Stomach (tissue), 19 donors: ENCODE measurements at places on chromosomes 11 and 22. TPM values are rescaled to one million over a fixed set of nuclear protein-coding genes. Genes with fewer than 3 reads are reported as not detected.

The CRYBA4 gene
- not detected for total RNA-seq

DNA sequence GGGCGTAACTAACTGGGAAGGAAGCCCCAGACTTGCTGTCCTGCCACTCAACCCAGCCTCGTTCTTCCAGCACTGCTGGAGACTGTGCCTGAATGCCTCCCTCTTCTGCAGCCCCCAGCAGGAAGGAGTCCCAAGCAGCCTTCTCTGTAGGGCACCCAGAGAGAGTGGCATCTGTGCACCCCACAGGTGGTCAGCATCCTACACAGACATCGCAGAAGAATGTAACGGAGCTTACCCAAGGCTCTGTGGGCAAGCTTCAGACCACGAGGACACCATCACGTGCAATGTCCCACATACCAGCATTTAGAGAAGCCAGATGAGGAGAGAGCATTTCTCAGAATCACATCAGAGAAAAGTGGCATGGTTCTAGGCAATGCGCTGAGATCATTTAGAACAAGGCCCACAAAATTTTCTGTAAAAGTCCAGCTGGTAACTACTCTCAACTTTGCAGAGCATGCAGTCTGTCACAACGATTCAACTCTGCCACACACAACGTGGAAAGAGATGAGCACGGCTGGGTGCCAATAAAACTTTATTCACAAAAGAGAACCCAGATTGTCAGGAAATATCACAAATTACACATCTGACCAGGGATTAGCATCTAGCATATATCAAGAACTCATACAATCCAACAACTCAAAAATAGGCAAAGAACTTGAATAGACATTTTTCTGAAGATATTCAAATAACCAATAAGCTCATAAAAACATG is 33.4 kb downstream of the SHANK2 start:
- no peaks in the 10 kb centered on the region for H3K27me3 ChIP-seq
- no peak overlapping the region for H3K27ac ChIP-seq
- no peak for DNase-seq
- H3K4me1 ChIP-seq, result peaks cover 9% of the 10 kb centered on the region
- peaks cover 14% of the 10 kb centered on the region for H3K36me3 ChIP-seq

GRCh38 chr11:126403022-126403581 is 47.6 kb downstream of the ST3GAL4 start:
- peaks cover 3% of the 10 kb centered on the region for H3K36me3 ChIP-seq
- H3K27ac ChIP-seq, result no peak overlapping the region
- H3K27me3 ChIP-seq, result no peaks in the 10 kb centered on the region
- DNase-seq, result peak; percentile 57
- no peak overlapping the region for H3K4me3 ChIP-seq

- no peak for DNase-seq
- H3K27me3 ChIP-seq, result no peaks in the 10 kb centered on the region
- H3K4me3 ChIP-seq, result peak overlapping the region; percentile 63
- H3K36me3 ChIP-seq, result peaks cover 5% of the 10 kb centered on the region
- H3K4me1 ChIP-seq, result peaks cover 72% of the 10 kb centered on the region
- no peak overlapping the region for H3K27ac ChIP-seq
These were observed 2.0 kb downstream of the DUSP8 start for GRCh38 chr11:1570001-1570453.

The TLCD5 gene
- total RNA-seq, result 8.6 TPM

DNA sequence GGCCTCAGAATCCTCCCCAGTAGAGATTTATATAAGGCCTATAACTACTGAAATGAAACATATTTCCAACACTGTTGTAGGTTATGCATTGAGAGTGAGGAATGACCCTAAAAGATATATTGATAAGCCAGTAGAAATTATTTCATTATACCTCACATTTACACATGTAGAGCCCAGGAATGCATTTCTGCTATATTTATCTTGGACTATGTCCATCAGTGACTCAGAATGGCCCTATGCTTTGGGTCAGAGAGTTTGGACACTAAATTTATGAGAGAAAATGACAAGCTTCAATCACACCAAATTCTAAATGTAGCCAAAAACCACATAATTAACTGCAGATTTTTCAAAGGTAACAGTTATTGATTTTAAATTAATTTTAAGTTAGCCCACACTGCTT is 761.9 kb downstream of the DLG2 start:
- no peak overlapping the region for H3K27ac ChIP-seq
- H3K27me3 ChIP-seq, result no peaks in the 10 kb centered on the region
- H3K36me3 ChIP-seq, result no peaks in the 10 kb centered on the region
- H3K4me1 ChIP-seq, result no peaks in the 10 kb centered on the region

DNA sequence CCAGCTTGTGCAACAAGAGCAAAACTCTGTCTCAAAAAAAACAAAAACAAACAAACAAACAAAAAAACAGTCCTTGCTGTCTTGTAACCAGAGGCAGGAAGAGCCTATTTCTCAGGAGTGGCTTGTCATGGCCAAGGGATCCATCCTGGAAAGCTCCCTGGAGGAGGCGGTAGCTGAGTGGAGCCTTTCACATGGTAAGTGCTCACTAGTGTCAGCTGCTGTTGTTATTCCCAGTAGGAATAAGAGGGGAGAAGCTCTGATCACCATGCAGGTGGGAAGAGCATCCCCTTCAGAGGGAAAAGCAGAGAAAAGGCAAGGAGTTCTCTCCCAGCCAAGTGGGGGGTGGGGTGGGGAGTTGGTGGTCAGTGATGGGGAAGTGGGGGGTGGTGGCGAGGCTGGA is 54.6 kb upstream of the WNT7B start:
- H3K36me3 ChIP-seq, result no peaks in the 10 kb centered on the region
- no peak overlapping the region for H3K27ac ChIP-seq
- H3K27me3 ChIP-seq, result no peaks in the 10 kb centered on the region
- DNase-seq, result no peak
- peaks cover 30% of the 10 kb centered on the region for H3K4me1 ChIP-seq

GRCh38 chr11:19740586-19740985 is 27.9 kb downstream of the NAV2 start:
- H3K27me3 ChIP-seq, result no peaks in the 10 kb centered on the region
- DNase-seq, result no peak
- H3K36me3 ChIP-seq, result no peaks in the 10 kb centered on the region
- no peak overlapping the region for H3K27ac ChIP-seq

DNA sequence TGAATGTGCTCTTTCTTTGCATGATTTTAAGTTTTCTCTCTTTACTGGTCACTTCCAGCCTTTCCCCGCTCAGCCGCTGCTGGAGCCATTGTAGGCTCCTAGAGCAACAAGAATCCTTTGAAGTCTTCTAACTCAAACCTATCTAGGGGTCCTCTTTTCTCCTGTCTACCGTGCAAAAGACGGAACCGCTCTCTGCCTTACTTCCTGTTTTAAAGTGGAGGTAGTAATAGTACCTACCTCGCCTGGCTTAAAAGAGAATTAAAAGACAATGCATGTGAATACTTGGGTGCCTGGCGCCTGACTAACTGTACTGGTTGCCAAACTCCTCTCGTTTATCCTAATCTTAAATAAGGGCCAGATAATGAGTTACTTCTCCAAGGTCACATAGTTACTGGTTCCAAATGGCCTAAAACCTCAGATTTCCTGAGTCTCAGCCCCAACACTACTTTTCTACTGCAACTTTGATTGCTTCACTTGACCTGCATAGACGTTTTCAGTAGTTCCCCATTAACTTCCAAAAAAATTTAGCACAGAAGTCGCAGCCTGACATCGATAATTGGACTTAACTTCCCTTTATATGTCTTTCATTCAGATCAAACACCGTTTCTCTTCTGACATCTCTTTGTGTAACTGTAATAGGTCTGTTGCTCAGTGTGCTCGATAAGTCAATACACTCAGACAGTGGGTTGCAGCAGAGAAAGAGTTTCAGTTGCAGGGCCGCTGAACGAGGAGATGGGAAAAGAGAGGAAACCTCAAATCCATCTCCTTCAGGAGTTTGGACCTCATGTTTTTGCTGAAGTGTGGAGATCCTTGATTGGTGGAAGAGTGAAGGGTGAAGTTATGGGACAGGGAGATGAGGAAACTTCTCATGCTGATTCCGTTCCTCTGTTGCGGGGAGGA is 891 bp downstream of the SAMM50 start:
- peaks cover 35% of the 10 kb centered on the region for H3K4me1 ChIP-seq
- DNase-seq, result no peak
- no peaks in the 10 kb centered on the region for H3K27me3 ChIP-seq
- H3K27ac ChIP-seq, result peak overlapping the region; percentile 89
- peaks cover 6% of the 10 kb centered on the region for H3K36me3 ChIP-seq
